ENCODE measurements at places on chromosomes 2 and 18. TPM values are rescaled to one million over a fixed set of nuclear protein-coding genes. Genes with fewer than 3 reads are reported as not detected.
A peak's percentile ranks its signal among the peaks of the same experiment; 100 is the strongest.

DNA sequence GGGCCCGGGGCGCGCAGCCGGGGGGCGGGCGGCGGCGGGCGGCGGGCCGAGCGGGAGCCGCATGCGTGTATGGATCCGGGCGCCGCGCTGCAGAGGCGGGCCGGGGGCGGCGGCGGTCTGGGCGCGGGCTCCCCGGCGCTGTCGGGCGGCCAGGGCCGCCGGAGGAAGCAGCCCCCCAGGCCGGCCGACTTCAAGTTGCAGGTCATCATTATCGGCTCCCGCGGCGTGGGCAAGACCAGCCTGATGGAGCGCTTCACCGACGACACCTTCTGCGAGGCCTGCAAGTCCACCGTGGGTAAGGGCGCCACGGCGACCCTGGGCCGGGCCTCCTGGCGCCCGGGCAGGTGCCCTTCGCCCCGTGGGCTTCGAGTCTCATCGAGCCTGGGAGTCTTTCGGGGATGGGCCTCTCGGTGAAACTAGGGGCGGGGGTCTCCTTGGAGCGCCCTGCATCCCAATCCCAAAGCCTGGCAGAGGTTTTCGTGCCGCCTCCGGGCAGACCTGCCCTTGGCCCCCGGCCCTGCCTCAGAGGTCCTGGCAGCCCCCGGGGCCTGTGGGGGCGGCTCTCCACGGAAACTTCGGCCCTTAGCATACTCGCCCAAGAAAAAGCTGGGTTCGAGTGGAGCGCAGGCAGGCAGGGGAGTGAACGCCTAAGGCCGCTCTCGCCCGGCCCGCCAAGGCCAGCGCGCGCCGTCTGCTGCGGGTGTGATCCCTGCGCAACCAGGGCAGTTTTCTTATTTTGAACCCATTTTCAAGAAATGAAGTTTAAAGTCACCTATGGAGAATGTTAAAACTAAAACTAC lies 622 bp downstream of the RAB12 start:
- no peak for DNase-seq

- DNase-seq = no peak
These were observed 72.2 kb upstream of the MAP2 start for GRCh38 chr2:209351636-209352035.

The C1QL2 gene
- total RNA-seq = not detected

The GPBAR1 gene
- 1.6 TPM for total RNA-seq

The VRK2 gene
- total RNA-seq = 23.6 TPM

GRCh38 chr2:186822323-186822722 lies 26.6 kb downstream of the ZSWIM2 start:
- DNase-seq = no peak

DNA sequence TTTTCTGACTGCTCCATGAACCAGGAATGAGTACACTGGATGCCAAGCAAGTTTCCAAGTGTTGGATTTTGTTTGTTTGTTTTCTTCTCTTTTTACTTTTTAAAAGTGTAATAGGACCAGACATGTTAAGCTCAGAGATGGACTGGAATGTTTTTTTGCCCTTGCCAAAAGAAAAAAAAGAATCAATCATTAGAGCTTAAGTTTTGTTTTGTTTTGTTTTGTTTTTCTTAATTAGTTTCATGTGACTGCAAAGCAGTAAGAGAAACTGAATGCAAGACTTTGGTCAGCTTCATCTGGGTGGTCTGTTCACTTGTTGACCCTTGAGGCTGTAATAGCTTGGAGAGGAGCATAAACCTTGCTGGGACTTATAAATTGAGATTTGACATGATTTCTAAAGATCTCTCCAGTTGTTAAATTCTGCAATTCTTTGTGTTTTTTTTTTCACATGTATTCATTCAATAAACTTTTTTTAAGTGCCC lies 42.4 kb upstream of the SLC1A4 start:
- DNase-seq = no peak

The UGT1A4 gene
- total RNA-seq = 1.1 TPM

DNA sequence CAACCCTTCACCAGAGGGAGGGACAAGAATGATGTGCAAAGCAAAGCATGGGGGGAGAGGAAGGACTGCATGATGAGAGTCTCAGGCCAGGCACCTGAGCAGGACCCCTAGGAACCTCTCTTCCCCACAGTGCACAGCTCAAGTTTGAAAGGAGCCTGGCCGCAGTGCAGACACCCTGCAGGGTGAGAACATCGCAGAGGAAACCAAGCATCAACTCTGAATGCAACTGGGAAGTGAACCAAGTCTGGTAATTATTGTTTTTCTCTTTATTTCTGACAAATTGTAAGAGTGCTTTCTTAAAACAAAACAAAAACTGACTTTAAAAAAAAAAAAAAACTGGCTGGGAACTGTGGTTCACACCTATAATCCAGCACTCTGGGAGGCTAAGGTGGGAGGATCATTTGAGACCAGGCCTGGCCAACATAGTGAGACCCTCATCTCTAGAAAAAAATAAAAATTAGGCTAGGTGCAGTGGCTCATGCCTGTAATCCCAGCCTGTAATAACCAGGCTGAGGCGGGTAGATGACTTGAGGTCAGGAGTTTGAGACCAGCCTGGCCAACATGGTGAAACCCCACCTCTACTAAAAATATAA lies 15.3 kb downstream of the NPC1 start:
- DNase-seq = no peak

DNA sequence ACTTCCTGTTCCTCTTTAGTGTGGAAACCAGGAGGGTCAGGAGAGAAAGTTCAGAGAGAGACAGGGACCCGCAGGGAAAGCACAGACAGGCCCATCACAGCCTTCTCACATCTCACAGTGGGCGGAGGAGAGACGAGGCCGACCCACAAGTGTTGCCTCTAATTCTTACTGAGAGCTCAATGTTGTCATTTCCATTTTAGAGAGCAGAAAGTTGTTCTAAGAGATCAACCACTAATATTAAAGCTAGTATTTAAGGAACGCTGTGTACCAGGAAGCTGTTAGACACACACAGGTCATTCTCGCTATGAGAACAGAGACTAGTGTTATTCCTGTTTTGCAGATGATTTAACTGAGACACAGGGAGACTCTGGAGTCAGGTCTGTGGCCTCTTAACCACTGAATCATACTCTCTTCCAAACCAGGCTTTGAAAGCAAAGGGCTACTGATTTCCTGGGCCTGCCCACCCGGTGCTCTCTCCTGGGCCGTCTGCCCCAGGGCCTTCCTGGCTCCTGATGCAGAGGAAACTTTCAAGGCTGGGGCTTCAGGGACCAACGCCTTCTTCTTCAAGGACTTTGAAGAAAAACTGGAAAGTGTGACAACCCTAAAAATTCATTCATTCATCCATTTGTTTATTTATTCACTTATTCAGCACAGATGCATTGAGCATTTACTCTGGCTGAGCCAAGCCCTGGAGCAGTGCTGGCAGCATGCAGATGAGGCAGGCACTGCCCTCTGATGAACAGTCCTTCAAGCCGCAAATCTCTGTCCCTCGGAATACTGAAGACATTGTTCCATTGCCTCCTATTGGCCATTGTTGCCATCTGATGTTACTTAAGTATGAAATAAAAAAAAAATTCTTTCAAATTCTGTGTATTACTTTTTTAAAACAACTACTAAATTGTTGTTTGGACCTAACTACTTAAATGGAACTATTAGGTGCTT lies 37.2 kb upstream of the BIN1 start:
- no peak for DNase-seq

DNA sequence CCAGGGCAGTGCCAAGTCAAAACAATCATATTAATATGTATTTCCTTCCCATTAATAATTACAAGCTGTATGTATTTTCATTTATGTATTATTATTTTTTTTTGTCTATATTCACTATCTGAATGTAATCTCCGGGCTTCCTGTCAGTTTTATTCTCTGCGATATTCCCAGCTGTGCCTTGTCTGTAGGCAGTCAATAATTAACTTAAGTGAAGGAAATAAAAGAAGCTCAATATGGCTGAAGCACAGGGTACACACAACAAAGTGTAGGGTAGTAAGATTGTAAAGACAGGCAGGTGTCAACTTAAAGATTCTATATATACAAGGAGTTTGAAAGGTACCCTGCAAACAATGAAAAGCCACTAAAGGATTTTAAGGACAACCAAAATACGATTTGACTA lies 122.9 kb downstream of the ROCK1 start:
- no peak for DNase-seq

The VWC2L gene
- not detected for total RNA-seq

DNA sequence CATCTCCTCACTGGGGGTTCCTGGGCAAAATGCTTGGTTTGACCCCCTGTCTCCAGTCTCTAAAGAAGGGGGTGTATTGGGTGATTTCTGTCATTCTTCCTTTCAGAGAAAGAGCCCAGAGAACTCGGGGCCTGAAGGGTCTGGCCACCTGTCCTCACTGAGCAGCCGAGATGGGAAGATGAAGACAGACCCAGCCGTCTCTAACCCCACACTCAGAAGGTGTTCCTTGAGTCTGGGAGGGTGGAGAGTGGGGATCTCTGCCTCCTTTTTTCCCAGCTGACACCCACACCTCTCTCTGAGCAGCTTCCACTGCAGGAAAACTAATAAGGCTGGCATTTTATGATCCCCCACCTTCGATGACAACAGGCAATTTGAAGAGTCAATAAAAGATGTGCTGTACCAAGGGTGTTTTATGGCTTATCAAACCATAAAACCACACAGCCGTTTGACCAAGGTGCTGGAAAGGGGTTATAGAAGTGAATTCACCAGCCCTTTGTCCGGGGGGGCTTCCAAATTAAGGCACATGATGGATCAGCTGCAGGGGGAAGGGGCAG lies 213.8 kb downstream of the SMAD2 start:
- no peak for DNase-seq

GRCh38 chr2:86275384-86275799 lies 62.0 kb downstream of the REEP1 start:
- DNase-seq = no peak

DNA sequence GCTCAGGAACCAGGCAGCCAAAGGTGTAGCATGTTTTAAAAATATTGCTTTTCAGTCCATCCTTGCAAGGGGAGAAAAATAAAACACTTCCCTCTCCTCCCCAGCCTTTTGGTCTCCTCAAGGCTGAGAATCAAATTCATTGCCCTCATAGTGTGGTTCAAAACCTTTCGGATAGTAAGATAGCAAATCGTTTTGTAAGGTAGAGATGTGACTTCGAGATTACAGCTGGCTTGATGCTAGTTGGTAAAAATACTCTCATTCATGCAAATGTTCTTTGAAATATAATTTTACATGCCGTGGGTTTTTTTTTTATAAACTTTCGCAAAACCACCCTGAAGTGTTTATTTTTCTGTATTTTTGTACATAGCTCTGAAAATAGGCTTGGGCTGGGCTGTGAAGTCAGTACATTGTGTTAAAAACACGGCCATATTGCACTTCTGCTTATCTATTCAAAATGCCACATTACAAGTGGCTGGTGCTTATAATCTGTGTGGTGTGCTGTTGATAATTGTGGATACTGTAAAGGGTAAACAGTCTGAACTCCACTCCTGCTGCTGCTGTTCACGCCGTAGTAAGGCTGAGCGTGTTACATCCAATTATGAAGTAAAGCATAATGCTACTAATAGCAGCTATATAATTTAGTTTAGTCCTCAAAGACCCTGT lies 172.0 kb upstream of the SIX3 start:
- DNase-seq = no peak

GRCh38 chr18:33804258-33804657 lies 226.2 kb downstream of the ASXL3 start:
- DNase-seq = no peak

GRCh38 chr2:70141212-70141901 lies 49.5 kb downstream of the C2orf42 start:
- DNase-seq = peak; percentile 90

Data from urinary bladder (tissue), 4 donors.